Activated CD4-positive, alpha-beta T cell treated with anti-CD3 and anti-CD28 coated beads, Interleukin-2, amount 50 U/mL, for 1 hour (primary cell): ENCODE measurements at places on chromosomes 4 and X.

DNA sequence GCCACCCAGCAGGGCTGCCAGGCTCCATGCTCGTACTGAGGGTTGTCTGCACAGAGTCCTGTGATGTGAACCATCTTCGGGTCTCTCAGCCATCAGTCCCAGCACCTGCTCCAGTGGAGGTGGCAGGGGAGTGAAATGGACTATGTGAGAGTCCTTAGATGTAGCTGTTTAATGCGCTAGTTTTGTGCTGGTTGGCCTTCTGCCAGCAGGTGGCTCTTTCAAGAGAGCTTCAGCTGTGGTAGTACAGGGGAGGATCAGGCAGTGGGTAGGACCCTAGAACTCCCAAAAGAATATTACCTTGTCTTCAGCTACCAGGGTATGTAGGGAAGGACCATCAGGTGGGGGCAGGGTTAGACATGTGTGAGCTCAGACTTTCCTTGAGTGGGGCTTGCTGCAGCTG, 1066.0 kb downstream of the GLUD2 start:
- DNase-seq = no peak

- DNase-seq = no peak
Measured at GRCh38 chr4:98474408-98474844, 184.0 kb downstream of the TSPAN5 start.

DNA sequence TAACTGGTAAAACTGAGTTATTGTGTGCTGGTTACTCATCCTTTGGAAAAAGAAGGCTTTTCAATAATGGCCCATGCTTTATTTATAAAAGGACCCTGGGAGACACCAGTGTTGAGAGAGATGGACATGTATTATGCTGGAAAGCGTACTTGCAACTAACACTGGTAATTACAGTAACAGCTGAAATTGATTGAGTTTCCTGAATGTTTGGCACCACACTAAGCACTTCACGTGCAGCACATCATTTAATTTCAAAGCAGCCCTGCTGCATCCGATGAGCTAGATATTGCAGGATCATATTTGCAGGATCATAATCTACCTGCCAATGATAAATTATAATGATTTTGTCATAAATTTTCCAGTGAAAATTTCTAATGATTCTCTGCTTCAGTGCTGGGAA, 81.5 kb downstream of the QRFPR start:
- no peak for DNase-seq

- DNase-seq = no peak
Measured at GRCh38 chr4:65825116-65825753, 154.9 kb upstream of the EPHA5 start.

- no peak for DNase-seq
Measured at GRCh38 chr4:26346203-26346620, 25.4 kb downstream of the RBPJ start.

DNA sequence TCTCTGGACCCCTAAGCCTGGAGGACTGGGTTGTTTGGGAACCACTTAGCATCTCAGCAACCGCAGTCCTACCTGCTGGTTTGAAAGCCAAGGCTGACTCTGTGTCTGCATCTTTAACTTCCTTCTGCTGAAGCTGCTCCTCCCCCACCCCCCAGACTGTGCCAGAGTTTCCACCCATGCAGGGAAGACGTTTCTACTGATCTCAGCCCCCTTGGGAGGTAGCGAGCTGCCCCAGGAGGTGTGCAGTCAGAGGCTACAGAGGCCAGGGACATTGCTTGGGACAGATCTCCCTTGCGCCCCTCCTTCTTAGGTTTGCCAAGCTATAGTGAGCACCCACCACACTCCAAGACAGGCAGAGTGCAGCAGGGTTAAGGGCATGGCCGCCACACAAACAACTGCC, 4.7 kb upstream of the FATE1 start:
- DNase-seq = no peak

DNA sequence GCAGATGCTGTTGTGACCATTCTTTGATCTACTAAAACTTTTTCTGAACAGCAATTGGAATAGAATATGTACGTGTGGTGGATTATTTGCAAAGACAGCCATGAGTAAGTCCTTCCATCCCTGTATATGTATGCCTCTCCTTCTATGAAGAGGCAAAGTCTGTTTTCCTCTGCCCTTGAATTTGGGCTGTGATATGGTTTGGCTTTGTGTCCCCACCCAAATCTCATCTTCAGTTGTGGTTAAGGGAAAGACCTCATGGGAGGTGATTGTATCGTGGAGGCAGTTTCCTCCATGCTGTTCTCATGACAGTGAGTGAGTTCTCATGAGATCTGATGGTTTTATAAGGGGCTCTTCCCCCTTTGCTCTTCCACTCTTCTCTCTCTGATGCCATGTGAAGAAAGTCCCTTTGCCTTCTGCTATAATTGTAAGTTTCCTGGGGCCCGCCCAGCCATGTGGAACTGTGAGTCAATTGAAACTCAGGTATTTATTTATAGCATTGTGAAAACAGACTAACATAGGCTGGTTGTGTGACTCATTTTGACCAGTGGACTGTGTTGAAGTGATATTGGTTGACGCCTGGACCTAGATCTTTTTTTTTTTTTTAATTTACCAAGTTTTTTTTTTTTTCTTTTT, 108.3 kb upstream of the CAMK2D start:
- no peak for DNase-seq

DNA sequence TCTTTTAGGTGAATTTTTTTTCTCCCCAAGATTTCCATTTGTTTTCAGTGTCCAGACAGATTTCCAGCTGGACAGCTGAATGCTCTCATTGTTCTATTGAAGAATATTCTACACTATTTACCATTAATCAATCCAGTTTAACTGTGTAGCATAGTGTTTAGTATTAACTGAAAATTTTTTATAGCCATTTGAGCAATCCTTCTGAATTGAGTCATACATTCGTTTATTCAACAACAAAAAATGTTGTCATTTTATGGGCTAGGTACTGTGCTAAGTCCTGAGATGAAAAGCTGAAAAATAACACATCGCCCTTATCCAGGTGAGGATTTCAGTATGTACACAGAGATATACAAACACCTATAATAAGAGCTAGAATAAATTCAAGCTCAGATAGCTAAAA, 223.3 kb downstream of the COL25A1 start:
- no peak for DNase-seq

DNA sequence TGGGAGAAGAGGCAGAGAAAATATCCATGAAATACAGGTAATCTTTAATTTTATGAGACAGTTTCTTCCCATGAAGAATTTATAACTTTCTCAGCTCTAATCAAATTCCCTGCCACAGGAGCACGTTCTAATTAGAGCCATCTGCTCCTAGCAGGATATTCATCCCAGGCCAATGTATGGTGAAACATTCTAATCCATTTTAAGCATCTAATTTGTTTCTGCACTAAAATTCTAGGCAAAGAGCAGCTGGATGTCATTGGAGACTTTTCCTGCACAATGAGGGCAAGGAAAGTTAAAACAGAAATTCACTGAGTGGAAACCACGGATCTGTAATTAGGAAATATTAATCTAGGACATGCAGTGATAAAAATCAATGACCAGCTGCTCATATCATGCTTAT, 107.7 kb upstream of the ZFP42 start:
- DNase-seq = no peak

DNA sequence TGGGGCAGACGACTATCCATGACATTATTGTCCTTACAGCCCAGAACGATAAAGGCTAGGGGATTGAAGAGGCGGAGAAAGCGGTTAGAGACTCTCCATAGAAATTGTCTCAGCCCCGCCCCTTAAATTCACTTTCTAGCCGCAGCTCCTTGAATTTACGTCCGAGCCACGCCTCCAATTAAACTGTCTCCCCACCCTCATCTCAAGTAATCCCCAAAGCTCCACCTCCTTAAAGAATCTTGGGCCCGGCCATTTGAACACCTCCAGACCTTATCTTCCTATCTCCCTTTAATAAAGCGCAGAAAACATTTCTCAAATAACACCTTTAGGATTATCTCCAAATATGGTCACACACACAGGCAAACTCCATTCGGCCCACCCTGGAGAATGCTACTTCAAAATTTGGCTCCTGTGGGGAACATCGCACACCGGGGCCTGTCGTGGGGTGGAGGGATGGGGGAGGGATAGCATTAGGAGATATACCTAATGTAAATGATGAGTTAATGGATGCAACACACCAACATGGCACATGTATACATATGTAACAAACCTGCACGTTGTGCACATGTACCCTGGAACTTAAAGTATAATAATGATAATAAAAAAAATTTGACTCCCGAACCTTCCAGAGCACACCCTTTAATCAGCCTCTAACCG, 7.2 kb upstream of the MAGIX start:
- no peak for DNase-seq

DNA sequence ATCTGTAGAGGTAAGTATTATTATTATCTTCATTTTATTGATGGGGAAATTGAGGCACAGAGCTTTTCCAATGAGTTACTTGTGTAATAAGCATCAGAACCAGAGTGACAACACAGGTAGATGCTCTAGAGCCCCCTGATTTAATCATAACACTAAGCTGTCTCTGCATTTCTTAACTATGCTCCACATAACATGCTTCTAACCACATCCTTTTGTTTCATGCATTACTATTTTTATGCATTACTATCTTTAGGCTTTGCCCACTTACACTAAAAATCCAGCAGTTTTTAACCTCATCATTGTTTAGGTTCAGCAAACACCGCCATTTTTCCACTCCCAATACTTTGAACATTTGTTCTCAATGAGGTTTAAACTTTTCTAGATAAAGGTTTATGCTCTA, 1900.8 kb upstream of the PCDH10 start:
- no peak for DNase-seq

DNA sequence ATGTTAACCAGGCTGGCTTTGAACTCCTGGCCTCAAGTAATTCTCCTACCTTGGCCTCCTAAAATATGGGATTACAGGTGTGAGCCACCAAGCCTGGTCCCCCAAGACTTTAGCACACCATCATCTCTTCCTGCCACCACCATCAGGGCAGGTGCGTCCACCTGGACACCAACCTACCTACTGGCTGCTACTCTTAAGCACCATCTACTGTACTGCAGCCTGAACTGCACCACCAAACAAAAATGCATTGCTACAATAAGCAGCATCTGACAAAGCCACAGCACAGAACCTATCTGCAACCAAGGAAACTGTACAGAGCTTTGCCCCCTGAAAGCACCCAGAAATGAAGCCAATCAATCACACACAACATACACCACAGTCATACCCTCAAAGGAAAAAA, 139.7 kb downstream of the EFHC2 start:
- no peak for DNase-seq

- DNase-seq = no peak
Measured at GRCh38 chr4:96744676-96745075, 904.8 kb downstream of the PDHA2 start.

DNA sequence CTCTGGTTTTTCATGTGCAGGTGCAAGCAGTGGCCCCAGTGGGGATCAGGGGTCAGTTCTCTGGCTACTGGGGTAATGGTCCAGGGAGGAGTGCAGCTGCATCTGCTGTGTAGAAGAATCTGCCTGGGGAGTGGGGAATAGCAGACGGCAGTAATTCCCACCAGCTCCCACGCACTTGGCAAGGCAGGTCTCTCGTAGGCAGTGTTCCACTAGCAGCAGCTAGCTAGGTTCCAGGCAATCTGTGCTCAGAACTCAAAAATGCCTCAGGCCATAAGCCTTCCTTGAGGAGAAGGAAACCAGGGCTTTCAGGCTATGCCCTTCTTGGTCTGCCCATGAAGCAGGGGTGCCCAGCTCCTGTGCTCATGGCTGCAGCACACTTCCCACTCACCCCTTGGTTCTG, 38.8 kb downstream of the DCLK2 start:
- DNase-seq = no peak

DNA sequence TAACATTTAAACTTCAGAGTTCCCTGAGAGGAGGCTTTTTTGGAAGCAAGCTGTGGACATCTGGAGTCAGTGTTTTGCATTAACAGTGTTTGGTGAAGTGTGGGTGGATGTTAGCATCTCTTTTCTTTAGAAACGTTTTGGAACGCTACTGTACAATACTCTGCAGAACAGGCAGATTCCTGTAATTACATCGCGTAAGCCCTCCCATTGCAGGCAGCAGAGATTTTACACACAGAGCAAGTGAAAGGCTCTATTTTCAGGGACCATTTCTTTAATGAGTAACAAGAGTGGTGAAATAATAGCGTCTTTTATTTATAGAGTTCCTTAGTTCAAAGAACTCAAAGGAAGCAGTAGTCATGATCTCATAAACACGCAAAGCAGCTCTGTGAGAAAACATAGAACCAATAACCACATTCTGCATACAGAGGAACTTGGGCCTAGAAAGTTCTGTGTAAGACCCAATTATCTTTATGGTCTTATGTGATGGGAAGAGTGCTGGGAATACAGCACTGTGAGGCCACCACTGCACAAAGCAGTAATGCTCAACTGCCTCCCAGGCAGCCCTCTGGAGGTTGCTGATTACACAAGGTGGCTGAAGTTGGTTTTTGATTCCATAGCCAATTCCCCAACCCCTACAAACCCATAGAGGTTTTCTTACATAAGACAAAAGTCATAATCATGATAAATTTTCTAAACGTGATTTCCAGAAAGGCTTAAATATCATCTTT, 298.7 kb upstream of the EPHA5 start:
- DNase-seq = no peak

DNA sequence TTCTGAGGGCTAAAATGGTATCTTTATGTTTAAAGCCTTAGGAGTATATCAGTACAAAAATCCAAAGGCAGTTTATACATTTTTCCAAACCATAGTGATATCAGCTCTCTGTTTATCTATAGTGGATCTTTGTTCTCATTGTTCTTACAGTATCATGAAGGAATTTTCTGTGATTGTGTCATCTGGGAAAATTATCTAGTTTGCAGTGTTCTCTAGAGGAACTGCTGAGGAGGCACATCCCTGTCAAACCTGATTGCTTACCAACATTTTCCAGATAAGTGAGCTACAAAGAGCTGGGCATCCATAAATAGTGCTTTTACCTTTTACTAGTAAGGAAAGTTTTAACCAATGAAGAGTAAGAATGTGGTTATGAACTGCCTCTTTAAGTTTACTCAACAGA, 44.9 kb upstream of the SLC25A31 start:
- no peak for DNase-seq

DNA sequence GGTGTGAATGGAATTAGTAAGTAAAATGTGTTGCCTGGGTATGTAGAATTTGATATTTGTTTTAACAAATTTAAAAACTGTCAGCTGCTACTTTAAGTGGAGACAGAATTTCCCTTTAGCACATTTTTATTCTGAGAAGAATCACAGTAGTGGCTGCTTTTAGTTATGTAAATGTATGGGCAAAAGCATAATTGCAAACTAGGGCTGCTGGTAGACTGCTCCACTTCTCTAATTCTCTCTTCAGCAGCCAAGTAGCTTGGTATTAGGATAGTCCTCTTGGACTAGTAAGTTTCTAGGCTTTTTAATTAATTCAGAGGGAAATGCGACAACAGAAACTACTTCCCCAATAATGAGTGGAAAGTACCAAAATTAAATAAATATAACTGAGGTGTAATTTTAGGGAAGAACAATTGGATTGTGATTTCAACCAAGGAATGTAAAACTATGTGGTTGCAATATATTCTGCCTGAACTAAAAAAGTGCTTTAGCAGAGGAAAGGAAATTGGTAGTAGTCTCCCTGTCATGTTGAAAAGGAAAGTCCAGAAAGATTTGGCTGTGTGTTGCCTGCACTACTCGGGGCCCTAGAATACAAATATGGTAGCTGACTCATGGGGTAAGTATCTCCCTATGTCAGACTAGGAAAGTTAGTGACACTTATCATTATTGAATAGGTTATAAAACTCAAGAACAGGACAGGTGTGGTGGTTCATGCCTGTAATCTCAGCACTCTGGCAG, 9.2 kb upstream of the EIF4E start:
- DNase-seq = no peak
